T-helper 22 cell (primary cell): ENCODE measurements at places on chromosomes 16 and 17.
A peak's percentile ranks its signal among the peaks of the same experiment; 100 is the strongest.

DNA sequence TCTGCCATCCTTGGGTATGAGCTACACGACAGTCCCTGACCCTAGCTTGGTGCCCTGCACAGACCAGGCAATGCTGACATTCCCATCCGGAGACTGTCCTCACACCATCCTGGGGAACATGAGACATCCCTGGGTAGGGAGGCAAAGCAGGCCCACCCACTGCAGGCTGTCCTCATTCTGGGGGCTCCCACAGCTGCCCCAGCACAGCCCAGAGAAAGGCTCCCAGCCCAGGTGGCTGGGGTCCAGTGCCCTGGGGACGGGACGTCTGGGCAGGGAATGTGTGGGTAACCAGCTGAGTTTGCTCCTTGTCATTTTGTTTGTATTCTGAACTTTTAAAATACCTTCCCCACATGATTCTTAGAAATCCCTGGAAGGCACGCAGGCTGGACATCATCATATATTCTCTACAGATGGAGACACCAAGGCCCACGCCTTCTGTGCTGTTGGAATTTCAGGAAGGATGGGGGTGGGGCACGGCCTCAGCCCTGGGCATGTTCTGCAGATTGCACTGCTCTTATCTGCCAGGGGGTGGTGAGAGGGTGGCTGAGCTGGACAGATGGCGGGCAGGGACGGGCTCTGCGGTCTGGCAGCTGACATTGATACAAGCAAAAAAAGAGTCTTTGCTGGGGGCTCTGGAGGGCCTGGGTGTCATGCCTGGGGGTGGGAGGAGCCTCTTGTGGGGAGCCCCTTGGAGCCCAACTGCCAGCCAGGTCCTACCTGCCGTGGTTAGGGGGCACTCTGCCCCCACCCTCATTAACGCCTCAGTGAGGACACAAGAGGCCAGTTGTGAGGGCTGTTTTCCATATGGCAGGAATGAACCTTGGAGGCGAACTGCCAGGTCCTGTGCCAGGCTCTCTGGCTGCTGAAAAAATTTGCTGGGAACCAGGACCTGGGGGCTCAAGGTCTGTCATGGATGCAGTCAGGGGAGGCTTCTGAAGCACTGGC lies 28.4 kb downstream of the LRRC75A start:
- no peak for DNase-seq

DNA sequence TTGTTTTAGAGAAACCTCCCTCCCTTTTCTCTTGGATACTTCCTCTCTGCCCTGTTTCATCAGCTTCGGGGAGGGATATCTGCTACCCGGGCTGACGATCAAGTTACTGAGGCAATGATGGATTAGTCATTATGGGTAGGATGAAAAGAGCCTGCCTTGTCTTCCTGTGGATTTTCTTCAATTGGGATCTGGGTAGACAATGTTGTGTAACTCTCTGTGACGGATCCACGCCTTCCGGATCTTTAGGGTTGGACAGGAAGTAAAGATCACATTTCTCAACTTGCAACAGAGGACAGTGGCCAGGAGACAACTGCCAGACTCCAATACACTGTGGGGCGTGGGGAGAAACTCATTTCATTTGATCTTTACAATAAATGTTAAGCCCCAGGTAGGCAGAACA lies 11.3 kb upstream of the CHST6 start:
- DNase-seq = no peak

DNA sequence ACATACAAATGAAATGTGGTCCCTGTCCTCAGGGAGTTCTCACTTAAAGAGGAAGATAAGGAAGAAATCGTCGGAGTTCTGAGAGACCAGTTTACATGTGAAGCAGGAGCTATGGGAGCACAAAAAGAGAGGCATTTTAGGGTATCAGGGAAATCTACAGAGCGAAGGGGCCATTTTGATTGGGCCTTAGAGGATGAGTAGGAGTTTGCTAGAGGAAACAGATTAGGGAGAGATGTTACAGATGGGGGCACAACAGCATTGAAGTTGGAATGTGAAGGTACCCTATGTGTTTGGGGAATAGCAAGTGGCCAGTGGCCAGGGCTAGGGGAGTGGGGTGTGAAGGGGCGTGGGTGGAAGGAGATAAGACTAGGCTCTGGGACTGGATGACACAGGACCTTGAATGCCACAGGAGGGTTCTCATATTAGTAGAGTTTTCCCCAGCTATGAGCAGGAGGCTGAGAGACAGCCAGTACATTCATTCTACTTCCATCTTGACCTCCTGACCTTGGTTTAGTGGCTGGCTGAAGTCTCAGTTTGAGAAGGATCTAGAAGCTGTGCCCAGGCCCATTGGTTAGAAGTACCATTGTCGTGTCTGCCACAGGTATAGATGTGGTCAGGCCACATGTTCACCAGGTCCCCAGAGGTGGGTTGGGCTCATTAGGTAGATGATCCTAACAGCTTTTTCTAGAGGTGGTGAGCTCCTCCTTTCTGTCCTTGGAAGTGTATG lies 34.8 kb downstream of the CPNE2 start:
- DNase-seq = no peak

DNA sequence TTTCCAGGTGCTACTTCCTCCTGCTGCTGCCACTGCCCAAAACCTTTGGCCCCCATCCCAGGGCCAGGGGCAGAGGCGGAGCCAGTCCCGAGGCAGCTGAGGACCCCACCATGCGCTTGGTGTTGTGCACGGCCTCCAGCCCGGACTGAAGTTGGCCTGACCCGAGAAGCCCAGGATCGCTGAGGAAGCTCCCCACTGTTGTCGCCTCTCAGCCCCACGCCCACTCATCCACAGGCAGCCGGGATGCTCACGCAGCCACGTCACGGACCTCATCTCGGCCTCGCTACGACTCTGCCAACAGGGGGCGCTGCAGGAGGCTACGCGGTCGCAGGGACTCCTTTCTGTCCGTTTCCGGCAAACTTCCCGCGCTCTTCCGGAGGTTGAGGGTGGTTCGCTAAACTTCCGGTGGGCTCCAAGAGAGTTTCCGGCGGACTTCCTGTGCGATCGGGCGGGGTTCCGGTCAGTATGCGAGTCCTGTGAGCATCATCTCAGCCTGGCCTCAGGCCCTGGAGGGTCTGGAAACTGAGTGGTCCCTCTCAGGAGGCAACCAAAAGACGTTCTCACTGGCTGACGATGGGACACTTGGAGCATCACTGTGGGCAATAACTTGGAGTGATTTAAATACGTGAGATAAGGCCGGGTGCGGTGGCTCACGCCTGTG lies 12.4 kb downstream of the ZG16B start:
- DNase-seq = peak; percentile 8

DNA sequence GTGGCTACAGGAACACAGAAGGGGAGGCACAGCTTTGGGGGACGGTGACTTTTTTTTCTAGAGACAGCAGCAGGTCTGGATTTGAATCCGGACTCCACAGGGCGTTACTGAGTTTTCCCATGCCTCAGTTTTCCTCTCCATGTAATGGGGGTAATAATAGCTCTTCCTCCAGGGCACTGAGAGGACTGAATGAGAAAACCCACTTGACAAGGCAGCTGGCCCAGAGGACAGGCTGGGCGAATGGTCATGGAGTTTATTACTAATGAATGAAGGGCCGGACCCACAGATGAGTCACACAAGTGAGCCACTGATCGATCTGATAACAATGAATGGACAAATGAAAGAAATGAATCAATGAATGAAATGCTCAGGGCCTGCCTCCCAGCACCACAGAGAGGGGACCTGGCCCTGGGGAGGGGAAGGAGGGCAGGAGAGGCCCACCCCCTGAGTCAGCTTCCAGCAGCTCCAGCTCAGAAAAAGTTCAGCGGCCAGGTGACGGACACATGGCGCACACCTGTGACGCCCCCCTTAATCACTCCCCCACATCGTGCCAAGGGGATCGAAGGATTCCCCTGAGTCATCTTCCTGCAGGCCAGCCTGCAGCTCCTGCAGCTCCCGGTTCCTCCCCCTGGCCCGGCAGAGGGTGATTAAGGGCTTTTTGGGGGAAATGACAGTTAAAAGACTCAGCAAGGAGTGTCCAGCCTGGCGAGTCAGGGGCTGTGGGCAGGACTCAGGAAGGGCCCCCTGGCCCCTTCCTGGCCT lies 54.3 kb downstream of the SOCS1 start:
- DNase-seq = no peak

GRCh38 chr17:81910840-81911276 lies 341 bp downstream of the PCYT2 start:
- no peak for DNase-seq

DNA sequence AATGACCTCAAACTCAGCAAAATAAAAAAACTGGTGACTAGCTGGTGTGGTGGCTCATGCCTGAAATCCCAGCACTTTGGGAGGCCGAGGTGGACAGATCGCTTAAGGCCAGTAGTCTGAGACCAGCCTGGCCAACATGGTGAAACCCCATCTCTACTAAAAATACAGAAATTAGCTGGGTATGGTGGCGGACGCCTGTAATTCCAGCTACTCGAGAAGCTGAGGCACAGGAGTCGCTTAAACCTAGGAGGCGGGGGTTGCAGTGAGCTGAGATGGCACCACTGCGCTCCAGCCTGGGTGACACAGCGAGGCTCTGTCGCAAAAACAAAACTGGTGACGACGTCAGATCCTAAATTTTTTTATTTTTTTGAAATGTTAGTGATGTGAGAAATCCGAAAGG lies 82.6 kb upstream of the TOB1 start:
- DNase-seq = no peak

GRCh38 chr17:70955441-70955840 lies 786.1 kb downstream of the KCNJ2 start:
- no peak for DNase-seq

DNA sequence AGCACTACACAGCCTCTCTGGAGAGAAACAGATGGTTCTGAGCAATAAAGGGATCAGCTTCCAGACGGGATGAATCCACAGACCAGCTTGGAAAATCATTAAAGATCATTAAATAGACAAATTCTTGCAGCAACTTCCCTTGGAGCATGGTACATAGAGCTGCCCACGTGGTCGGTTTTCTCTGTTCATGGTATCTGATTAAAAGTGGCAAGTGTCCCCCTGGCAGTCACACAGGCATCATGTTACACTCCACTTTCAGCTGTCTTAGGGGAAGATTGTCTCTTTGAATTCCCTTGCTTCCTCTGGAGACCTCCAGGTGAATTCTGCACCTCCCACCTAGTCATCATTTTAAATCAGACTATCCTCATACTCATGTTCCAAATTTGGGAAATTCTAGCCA lies 92.2 kb upstream of the CACNG3 start:
- DNase-seq = no peak

GRCh38 chr16:57041182-57042156 lies 50.9 kb upstream of the CPNE2 start:
- peak; percentile 78 for DNase-seq

GRCh38 chr17:66717641-66718058 lies 117.3 kb upstream of the CACNG5 start:
- DNase-seq = no peak

GRCh38 chr17:52790359-52790955 lies 631.9 kb upstream of the CA10 start:
- DNase-seq = no peak

DNA sequence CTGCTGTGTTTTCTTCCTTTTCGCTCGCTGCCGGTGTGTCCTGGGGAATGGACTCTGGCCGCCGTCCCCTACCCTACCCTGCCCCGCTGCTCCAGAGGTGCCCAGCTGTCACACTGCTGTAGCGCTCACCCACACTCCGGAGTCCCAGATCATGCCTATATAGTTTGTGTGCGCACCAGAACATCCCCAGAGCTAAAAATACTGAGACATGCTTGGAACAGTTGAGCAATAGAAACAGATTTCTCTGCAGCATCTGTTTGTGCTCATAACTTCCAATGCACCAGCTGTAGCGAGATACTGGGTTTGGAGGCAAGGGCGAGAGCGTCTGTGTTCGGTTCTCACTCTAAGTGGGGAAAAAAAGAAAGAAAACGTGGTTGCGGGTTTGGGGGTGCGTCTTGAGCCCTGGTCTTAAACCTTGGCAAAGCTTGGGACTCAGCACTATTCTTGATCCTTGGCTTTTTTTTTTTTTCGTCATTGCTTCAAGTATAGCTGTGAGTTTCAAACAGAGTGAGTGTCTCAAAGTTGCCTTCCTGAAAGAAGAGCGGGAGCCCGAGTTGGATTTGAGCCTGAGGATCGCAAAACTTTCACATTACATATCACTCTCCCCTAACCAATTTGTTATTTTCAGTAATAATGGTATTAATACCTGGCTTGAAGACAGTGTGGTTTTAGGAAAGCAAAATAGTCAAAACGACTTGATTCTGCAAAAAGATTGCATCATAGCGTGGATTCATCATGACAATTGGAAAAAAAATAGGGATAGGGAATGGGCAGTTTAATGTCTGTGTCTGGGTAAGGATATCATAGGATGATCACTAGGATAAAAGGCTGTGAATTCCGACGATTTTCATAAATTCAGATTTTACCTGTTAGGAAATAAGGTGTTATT lies 621 bp downstream of the KCNJ2 start:
- DNase-seq = no peak

DNA sequence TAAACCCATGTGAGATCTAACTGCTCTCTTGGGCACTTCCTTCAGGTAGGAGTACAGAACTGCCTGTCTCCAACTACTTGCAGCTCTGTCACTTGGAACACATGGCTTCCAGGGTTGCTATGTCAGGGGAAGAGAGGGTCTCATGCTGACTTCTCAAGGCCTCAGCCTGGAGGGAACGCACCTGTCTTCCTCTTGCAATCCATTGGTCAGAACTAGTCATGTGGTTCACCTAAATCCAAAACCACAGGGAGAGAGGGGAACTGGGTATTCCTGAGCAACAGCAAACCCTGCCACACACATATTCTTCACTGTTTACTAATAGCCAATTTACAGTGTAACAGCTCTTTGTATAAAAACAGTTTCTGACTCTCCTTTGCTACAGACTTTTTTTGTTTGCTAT lies 206.1 kb downstream of the KCNJ2 start:
- no peak for DNase-seq

DNA sequence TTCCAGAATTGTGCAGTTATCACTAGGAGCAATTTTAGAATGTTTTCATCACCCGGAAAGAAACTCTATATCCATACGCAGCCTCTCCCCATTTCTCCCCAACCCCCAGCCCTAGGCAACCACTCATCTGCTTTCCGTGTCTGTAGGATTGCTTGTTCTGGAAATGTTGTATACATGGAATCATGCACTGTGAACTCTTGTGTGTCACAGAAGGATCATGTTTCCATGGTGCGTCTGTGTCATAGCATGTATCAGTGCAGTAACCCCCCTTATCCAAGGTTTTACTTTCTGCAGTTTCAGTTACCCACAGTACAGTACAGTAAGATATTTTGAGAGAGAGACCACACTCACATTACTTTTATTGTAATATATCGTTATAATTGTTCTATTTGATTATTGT lies 299.4 kb downstream of the CPPED1 start:
- no peak for DNase-seq

DNA sequence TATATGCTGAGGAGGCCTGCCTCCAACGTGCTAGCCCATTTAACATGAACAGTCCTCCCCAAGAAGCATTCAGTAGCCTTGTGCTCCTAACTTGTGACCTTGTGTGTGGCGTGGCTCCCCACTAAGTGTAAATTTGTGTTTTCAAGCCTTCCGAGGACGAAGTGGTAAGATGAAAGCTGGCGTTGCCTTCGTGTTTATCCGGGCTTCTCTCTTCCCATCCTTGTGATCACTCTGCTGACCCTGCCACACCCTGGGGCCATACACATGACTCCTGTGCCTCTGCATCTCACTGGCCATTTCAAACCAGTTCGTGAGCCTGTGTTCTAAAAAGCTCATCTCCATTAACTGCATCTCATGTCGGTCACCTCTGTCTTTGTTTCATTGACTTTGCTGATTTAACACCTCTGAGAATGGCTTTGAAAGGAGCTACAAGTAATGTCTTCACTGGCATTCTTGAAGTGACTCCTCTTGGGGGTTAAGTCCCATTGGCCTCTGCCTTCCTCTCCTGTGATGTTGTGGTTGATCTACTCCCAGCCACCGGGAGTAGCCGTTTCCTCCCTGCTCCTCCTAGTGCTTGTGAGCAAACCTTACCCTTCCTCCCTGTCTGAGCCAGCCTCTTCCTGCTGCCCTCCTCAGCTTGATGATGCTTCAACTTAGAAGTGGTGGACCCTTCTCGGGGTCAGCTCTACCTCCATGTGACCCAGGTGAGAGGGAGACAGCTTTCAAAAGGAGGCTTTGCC lies 27.4 kb upstream of the NAGLU start:
- DNase-seq = no peak
